ENCODE measurements at places on chromosomes 5 and 9.

DNA sequence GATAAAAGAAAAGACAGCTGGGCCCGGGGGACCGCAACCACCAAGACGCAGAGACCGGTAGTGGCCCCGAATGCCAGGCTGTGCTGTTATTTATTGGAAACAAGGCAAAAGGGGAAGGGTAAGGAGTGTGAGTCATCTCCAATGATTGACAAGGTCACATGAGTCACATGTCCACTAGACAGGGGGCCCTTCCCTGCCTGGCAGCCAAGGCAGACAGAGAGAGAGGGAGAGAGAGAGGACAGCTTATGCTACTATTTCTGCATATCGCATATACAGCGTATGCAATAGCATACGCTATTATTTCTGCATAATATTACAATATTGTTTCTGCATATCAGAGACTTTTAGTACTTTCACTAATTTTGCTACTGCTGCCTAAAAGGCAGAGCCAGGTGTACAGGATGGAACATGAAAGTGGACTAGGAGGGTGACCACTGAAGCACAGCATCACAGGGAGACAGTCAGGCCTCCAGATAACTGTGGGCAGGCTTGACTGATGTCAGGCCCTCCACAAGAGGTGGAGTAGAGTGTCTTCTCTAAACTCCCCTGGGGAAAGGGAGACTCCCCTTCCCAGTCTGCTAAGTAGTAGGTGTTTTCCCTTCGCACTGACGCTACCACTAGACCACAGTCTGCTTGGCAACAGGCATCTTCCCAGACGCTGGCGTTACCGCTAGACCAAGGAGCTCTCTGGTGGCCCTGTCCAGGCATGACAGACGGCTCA, 50.3 kb downstream of the RFX3 start:
- no peak for DNase-seq

DNA sequence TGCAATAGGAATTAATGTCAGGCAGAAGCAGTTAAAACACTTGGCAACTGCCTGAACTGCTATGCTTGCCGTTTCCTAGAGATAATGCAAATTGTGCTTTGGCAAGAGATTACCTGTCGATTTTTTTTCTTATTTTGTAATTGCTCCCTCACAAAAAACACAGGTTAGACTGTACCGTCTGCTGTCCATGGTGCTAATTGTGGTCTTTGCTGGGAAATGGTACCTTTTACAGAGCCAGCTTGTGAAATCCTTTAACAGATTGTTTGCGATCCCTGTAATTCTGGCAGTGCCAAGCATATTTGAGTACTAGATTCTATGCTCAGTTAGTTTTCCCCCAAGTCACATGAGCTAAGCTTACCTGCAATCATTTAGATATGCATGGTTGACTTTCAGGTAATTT, 2125.8 kb upstream of the WWC1 start:
- no peak for DNase-seq

DNA sequence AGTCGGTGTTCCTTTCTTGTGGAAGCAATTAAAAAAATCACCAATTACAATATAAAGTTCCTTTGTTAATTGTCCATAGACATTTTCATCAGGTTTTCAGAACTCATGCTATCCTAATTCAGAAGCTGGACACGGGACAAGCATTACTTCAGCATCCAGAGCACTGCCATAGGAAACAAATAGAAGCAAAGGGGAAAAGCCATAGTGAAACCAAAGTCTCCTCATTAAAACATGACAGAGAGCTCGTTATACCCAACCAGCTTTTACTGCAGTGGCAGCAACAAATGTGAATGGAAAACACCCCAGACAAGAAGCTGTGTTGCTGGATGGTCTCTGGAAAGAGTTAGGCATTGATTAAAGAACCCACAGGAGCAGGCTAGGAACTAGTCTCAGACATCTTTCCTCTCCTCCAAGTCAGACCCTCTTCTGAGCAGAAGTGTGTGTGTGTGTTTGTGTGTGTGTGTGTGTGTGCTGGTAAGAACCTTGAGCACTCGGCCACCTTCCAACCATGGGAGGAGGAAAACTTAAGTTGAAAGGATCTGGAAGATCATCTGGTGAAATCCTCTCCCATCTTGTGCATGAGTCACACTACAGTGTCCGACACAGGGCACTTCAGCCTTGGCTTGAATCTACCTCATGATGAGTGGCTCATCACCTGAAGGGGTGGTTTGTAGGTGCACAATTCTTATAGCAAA, 162.6 kb upstream of the ADAMTS16 start:
- no peak for DNase-seq

GRCh38 chr9:21549251-21549765, 67.2 kb upstream of the IFNE start:
- peak; percentile 90 for DNase-seq

GRCh38 chr5:115859378-115859777, 17.6 kb downstream of the AP3S1 start:
- DNase-seq: peak; percentile 36

- DNase-seq: no peak
These were observed 56.7 kb downstream of the GADD45G start for GRCh38 chr9:89661391-89661949.

GRCh38 chr9:127449332-127449966, 1.8 kb downstream of the RPL12 start:
- DNase-seq: no peak

DNA sequence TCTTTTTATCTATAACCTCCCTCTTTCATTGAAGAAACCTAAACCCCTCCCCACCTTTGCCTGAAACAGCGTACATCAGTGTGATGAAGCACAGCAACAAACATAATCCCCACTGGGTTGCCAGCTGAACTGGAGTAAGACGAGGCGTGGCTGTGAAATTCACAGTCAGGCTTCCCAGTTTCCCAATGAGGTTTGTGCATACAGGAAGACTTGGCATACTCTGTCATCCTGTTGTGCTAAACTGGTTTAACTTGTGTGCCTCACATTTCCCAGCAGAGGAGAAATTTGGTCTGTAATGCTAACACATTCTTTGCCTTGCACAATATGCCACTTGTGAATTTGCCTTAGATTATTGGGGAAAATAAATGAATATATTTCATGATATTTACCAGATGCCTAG, 121.5 kb downstream of the SV2C start:
- no peak for DNase-seq

GRCh38 chr5:72512593-72512860, 5.3 kb upstream of the ZNF366 start:
- no peak for DNase-seq

- no peak for DNase-seq
These were observed 168.7 kb downstream of the SLIT3 start for GRCh38 chr5:169132302-169132660.
